Stimulated activated CD4-positive, alpha-beta T cell treated with anti-CD3 and anti-CD28 coated beads, Interleukin-15, amount 100 ng/mL, for 1 hour (primary cell): ENCODE measurements at places on chromosomes 2 and 18.

DNA sequence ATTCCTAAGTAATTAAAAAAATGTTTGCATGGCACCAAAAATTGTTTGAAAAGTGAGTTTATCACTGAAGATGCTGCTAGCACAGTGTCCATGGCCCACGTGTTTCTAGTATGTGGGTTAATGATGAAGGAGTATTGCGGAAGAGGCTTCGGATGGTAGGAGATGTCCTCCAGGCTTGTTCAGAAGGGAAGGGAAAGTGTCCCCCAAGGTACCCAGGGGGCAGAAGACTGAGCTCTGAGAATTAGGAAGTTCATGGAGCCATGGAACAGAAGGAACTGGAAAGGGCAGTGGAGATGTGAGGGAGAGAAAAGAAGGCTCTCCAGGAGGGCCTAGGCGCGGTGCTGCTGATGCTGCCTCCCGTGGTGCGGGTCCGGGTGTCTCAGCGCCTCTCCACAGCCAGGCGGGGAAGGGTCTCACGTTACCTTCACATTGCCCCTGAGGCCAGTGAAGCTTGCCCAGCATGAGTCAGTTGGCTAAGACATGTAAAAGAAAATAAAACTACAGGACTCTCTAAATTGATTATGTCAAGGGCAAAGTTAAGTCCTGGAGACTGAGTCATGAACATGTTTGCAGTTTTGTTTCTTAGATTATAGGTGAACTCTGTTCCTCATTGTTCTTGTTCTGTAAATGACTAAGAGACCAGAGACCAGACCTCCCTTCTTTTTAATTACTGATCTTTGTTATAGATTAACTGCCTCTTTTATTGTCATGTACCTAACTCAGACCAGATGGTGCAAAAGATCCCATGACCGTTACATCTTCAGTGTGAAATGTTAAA lies 89.0 kb downstream of the MTCL1 start:
- no peak for DNase-seq

- no peak for DNase-seq
These were observed 140.7 kb downstream of the TTC27 start for GRCh38 chr2:32768387-32769174.

GRCh38 chr2:155266583-155266982 lies 568.1 kb downstream of the KCNJ3 start:
- no peak for DNase-seq

DNA sequence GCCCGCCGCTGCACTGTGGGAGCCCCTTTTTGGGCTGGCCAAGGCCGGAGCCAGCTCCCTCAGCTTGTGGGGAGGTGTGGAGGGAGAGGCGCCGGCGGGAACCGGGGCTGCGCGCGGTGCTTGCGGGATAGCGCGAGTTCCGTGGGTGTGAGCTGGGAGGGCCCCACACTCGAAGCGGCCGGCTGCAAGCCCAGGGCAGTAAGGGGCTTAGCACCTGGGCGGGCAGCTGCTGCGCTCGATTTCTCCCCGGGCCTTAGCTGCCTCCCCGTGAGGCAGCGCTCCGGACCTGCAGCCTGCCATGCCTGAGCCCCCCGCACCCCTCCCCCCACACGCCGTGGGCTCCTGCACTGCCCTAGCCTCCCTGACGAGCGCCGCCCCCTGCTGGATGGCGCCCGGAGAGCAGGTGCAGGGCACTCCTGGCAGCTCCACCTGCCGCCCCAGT lies 124.4 kb downstream of the CCDC178 start:
- no peak for DNase-seq

GRCh38 chr2:62573137-62573731 lies 67.2 kb upstream of the TMEM17 start:
- DNase-seq, result no peak

DNA sequence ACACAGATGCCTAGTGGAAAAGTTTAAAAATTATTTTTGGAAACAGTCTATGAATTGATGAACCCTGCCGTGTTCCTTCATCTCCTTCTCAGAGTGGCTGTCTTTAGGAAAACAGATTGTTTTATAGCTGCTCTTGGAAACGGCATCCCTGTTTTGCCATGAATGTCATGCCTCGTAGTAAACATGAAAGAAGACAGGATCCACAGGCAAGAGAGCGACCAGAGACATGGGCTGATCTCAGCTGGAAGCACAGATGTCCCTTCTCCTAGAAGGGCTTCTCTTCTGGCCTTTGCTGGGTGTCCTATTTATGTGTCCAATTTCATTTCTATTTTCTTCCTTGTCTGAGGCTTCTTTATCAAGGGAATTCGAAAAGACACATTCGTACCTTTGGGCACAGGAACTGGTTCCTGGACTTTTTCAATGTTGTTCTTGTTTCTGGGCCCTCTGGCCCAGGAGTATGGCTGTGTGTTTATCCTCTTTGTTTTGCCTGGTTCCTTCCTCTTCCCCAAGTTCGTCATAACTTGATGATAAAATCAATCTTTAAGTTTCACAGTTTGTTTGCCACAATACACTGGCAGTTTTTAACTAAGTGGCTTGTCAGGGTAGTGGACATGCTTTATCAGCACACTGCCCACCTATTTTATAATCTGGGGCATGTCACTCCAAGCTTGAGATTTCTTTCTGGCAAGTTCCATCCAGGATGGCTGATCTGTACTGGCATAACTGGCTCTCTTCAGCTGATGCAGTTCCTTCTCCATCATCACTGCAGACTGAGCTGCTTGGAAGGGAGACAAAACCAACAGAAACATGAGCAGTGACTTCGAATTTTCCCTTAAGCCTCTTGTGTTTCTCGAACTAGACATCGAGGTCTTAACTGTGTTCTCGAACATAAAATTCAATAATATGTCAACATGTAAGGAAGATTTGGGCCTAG lies 63.2 kb upstream of the MGAT4A start:
- no peak for DNase-seq

DNA sequence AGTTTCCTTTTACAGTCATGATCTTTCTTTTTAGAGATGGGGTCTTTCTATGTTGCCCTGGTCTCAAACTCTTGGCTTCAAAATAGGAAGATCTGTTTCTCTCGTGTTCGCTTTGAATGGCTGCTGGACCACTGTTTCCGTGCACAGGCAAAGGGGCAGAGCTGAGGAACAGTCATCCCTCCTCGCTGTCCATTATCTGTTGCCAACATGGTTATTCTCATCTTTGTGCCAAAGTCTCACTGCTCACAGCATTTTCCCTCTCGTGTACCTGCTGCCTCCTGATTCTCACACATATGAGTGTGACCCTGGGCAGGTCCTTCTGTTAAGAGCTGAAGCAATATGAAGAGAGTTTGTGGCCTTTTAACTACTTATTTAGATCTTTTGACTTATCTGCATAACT lies 28.0 kb upstream of the CCNYL1 start:
- DNase-seq, result no peak

- DNase-seq, result no peak
These were observed 558 bp downstream of the THAP4 start for GRCh38 chr2:241636182-241637017.

DNA sequence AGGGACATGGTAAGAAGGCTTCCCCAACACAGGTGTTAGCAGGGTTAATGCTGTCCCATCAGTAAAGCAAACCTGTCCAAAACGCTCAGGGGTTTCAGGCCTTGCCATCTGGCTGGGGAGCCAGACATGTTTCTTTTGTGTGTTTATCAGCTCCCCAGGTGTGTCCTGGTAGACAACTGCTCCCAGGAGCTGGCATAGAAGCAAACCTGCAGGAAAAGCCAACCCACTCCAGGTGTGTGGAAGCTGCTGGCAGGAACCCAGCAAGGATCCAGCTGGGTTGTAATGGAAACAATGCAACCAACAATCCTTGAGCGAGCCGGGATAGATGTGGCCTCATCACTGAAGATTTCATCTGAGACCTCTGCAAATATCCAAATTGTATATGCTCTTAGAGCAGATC lies 123.1 kb downstream of the RAB3GAP1 start:
- DNase-seq, result no peak

DNA sequence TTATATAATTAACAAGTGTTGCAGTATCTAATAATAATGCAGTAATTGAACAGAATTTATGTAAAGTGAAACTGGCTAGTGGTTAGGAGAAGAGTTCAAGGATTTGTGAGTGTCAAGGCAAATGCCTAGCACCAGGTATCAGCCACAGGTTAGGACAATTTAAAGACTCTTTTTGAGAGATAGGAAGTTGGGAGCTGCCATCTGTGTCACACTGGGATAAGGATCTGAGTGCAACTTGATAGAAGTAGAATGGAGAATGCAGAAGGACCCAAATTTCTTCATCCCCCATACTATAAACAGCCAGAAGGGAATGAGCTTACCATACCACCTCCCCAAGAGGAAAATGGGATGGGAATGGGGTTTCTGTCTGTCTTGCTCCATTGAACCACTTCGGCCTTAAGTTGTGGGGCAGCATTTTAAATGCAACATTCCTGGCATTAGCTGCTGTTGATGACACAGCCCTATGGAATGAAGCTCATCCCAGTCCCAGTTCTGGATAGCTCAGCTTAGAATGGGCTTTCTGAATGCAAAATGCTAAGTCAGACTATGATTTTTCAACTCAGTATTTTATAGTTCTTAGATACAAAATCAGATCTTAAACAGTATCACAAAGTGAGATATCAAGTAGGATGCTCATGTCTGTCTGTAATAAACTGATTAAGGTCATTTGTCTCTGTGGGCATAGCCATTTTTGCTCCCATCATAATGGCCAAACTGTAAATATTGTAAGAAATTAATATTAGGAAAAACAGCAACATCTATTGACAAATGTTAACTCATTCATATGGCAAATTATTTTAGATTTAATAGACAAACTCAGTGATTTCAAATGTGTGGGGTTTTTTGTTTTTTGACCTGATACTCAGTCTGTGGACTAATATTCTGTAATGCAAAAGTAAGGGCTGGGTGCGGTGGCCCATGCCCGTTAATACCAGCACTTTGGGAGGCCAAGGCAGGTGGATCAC lies 44.0 kb downstream of the GPR155 start:
- no peak for DNase-seq

DNA sequence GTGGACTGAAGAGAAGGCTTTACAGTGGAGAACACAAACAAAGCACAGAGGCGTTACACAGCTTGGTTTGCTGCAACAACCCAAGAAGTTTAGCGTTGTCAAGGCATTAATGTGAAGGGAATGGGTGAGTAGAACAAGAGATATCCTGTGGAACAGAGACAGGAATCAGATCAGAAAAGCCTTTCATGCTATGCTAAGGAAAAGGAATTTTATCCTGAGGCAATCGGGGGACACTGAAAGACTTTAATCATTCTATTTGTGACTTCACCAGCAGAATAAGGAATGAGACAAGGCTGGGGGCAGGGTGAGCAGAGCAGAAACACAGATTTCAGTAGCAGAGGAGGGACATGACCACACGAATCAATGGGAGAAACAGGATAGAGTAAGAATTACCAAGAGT lies 600.7 kb downstream of the IRS1 start:
- DNase-seq, result no peak

DNA sequence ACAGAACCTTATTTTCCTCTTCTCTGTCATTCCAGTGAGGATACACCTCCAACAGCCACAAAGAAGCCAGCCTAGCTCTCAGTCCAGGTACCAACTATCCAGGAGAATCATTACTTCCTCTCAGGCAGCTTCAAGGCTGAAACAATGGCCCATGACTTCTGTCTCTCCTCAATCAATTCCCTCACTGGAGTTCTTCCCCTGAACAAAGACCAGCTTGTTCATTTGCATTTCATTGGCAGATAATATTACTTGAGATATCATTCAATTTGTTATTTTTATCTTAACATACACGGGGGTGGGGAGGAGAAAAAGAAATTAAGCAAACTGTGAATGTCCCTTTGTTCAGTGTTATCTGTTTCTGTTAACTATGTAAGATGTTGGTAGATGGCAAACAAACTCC lies 44.0 kb downstream of the CCDC141 start:
- DNase-seq, result no peak

DNA sequence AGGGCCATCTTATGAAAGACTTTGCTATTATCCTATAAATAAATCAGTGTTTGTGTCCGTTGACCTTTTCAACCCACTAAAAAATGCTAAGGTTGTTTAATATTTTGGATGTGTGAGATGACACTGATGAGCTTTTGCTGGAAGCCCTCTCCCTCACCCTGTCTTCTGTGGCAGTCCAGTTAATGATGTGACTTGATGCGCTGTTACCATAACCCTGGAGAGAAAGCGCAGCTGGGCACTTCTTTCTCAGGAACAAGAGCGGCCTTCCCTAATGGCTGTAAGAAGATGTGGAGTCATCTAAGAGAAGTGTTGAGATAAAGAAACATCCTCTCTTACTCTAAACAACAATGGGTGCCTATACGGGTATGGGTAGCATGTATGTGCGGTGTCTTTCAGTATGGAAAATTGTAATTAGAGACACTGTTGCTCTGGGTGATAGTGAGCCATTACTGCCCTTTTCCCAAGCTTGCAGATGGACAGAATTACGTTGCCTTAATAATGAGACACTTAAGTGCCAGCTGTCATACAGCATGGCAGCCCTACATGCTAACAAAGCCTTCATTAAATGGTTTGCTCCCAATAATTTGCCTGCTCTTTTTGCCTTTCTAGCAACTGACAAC lies 165.6 kb upstream of the NABP1 start:
- no peak for DNase-seq

DNA sequence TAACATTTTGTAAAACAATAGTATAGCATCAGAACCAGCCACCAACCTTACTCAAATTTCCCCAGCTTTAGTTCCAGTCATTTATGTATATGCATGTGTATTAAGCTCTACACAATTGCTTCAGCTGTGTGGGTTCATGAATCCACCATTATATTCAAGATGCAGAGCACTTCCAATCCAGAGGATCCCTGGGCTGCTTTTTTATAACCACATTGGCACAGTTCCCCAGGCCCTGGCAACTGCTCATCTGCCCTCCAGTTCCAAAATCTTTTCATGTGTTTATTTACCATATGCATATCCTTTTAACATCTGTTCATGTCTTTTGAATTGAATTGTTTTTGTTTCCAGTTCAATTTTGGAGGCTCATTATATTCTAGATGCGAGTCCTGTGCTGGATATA lies 482.9 kb upstream of the HS6ST1 start:
- DNase-seq, result no peak

DNA sequence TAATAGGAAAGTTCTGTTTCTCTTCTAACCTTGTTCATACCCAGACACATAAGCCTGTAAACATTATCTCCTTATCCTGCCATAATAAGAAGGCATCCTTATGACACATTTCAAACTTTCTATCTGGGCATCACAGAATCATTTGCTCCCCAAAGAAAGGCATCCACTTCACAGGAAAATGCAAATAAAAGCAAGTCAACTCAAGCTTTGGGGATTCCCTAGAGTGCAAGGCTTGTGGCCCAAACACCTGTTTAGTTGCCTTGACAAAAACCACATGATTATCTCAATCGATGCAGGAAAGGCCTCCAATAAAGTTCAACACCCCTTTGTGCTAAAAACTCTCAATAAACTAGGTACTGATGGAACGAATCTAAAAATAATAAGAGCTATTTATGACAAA lies 195.7 kb upstream of the GALNT5 start:
- no peak for DNase-seq

DNA sequence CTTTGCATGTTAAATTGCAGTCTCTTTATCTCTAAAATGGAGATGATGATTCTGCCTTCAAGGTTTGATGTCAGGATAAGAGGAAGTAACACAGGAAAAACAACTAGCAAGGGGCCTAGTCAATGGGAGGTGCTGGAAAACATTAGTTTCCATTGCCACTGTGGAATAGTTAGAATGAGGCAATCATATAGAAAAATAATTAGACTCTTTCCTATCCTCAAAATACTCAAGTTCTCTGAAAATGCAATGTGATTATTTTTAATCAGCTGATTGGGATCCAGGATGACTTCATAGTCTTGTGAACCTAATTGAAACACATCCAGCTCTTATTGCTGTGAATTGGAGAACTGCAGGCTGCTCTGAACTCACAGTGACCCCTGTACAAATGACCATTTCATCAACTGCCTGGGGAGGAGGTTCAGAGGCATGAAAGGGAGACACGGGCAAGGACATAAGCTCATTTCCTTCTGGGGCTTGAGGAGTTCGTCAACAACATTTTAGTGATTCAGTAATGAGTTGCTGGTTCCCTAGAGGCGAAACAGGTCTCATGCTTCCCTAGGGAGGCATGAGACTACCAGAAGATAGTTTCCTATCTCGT lies 422.5 kb downstream of the LPIN1 start:
- no peak for DNase-seq
